ENCODE measurements at places on chromosomes 1 and 21.

DNA sequence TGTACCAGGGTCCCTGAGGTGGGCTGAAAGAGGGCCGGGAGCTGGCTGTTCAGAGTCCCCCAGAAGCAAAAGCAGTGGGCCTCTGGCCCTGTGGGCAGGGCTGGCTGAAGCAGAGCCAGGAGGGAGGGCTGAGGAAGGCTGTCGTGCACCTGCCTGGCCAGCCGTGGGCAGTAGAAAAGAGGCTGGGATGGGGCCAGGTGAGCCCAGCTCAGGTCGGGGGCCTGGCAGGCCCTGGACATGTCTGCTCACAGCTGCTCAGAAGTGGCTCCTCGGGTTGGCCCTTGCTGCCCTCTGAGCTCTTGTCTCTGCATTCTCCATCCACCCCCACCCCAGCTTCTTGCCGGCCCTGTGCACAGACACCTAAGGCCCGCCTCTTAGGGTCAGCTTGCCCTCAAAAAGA is 60.0 kb downstream of the TCP10L start:
- no peak for DNase-seq

GRCh38 chr21:27346041-27346448 is 379.2 kb upstream of the ADAMTS5 start:
- DNase-seq: no peak

DNA sequence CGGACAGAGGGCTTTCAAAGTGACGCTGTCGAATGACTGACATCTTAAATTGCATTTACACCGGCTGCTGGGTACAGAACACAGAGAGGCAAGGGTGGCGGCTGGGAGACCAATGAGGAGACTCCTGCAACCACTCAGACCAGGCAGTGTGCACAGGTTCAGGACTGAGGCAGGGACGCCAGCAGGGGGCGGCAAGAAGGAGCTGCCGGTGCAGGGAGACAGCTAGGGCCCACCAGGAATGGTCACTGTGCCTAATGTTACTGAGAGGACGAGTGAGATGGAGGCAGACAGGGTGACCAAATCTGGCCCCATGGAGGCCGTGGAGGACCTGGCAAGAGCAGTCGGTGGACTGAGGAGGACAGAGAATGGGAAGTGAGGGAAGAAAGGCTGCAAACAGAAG is 23.5 kb downstream of the GLIS1 start:
- DNase-seq: no peak

DNA sequence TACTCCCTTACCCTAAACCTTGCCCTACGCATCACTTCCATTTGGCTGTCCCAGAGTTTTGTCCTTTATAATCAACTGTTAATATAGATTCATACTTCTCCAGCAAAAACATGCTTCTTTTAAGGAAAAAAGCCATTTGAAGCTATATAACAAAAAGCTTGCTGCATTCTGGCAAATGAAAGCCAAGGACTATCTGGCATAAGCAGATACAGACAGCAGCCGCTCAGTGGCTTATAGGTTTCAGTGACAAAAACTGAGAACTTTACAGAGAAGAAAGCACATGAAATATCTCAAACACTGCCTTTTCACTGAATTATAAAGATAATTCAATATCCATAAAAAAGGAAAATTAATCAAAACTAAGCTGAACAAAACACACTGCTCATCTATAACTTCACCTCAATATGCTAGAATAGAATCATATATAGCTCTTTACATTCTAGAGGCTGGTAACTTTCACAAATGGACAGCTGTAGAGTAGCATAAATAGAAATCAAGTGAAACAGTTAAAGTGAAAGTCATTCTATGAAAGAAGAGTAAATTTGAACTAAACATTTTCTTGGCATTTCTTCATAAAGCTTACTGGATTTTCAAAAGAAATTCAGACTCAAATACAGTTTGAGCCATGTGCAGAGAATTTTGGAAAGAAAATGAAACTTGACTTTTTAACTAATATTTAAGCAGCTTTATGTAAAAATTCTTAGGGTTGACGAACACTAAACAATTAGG is 19.6 kb downstream of the CDC42BPA start:
- DNase-seq: no peak

GRCh38 chr21:27300770-27301169 is 333.9 kb upstream of the ADAMTS5 start:
- no peak for DNase-seq

GRCh38 chr1:86645851-86646250 is 58.5 kb upstream of the SH3GLB1 start:
- no peak for DNase-seq

- no peak for DNase-seq
Observed at GRCh38 chr1:156947818-156948525, 27.5 kb downstream of the LRRC71 start.

DNA sequence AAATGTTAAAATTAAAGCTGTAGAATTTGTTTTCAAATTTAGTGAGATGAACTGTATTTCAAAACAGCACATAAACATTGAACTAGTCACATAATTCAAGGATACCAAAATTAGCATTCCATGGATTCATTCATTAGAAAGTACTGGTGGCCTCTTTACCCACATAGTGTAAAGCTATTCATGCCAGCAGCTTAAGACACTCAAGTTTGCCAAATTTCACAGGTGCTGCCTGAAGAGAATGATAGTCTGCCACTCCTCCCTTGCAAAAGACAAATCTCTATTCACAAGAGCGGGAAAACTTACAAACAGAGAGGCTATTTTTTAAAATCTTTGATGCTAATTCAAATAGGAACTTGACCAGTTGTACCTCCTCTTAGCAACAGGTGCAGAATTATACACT is 337.0 kb downstream of the BRINP3 start:
- no peak for DNase-seq

DNA sequence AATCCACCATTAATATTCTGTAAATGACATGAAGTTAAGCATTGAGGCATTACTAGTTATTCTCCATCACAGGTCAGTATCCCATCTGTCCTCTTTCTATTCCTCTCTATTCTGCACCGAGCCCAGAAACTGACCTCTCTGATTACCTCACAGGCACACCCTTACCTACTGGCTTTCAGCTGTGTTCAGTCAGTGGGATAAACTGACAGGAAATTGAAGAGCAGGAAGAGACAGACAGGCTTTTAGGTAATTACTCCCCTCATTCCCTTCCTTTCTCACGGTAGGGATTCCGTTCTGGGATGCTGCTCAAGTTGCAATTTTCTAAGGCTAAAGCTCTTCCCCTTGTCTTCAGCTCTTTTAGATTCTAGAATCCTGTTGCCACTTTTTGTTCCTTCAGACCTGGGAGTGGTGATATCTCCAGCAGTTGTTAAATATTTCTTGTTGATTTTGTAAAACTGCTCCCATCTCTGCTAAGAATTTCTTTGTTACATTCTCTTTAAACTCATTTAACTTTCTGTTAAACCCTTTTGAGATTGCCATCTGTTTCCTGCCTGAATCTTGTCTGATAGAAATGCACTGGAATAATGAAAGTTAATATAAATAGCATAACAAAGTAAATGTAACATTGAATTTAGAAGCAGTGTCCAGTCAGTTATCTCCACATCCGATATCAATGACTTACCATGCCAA is 1063.4 kb downstream of the PLA2G4A start:
- DNase-seq: no peak

DNA sequence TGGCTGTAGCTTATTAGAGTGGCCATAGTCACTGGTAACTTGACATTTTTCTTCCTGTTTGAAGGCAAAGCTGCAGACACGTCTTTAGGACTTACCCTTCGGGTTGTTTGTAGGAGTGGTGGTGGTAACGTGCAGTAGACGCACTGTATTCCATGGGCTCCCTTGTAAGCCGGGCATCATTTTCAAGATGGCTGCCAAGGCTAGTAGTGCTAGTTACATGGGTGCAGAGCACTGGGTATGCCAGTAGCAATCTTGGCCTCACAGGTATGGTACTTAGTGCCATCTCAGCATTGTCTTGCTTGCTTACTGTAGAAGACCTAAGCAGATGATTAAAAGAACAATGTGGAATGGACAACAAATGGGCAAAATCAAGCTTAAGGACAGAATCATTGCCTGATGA is 1.9 kb downstream of the YBX1 start:
- DNase-seq: no peak

GRCh38 chr21:42186591-42186990 is 32.3 kb upstream of the ABCG1 start:
- no peak for DNase-seq

DNA sequence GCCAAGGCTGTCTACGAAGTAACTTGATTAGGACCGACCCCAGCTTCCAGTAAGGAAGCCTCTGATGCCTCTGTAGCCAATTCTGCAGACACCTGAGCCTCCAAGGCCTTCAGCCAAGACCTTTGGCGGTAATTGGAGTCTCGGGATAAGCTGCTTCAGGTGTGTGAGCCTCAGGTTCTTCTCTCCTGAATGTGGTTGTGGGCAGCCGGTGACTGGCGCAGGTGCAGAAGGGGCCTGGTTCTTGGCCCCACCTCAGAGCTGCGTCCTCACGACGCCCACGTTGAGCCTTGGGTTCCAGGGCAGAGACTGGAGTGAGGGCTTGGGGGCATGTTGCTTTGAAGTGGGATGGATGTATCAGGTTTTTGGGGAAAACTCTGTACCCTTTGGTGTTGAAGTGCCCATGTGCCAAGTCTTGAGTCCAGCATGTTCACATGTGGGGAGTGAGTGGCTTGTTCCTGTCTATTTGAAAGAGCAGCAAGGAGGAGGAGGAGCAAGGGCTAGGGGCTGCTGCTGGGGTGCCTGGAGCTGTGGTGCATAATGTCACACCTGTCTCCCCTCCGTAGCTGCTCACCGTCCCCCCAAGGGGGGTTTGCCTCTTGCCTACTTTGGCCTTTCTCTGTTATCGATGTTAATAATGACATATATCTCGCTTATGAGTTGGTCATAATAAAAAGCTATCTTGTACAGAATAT is 1.4 kb downstream of the PSEN2 start:
- no peak for DNase-seq

GRCh38 chr1:209249785-209250440 is 333.6 kb upstream of the CAMK1G start:
- DNase-seq: no peak

DNA sequence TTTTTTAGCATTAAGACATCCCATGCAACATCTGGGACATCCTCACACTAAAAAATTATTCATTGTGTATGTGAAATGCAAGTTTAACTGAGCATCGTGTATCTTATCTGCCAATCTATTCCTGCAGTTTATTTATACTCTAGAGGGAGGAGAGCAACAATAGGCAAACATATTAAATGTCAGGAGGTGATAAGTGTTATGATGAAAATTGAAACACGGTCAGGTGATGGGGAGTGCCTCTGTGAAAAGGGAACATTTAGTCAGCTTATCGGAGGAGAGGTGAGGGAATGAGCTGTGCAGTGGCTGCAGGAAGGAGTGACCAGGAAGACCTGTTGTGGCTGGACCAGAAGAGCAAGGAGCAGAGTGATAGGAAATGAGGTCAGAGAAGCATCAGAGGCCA is 775 bp upstream of the EFCAB14 start:
- no peak for DNase-seq

DNA sequence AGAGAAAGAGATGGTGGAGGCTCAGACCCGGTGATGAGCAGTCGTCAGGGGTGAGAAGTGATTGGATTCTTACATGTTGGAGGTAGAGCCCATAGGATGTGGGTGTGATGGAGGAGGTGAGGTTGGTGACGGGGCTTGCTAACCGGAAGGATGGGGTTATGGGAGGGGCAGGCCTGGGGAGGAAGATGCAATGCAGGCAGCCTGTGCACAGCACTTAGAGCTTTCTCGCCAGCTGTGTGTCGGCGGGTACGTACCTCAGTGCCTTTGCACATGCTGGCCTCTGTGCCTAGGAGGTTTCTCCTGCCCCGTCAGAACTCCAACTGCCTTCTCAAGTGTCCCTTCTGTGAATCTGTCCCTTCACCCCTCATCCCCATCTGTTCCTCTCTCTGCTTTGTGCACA is 2.9 kb upstream of the BSND start:
- DNase-seq: no peak

DNA sequence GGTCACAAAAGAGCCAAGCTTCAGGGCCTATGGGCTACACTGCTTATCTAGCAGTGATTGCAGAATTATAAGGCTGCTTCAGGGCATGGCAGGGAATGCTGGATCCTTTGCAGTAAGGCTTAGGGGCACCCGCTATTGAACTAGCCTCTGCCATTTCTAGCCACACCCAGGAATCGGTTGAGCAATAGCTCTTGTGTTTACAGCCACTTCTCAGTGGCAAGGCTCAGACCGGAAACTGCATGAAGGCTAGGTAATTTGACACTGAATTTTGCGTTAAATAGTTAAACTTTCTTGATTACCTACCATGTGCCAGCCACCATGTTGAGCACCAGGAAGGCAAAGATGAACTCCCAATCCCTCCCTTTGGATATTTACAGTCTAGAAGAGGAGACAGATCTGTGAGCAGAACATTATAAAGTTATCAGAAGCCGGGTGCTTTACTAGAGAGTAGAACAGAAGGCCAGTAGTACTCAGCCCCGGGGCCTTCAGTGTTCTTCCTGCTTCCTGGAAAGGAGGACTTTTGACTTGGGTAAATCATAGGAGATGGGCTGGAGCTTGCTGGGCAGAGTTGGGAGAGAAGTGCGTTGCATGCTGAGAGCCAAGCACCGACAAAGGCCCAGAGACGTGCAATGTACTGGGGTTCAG is 98.6 kb upstream of the LPGAT1 start:
- no peak for DNase-seq

- no peak for DNase-seq
Observed at GRCh38 chr1:172671591-172671990, 12.7 kb downstream of the FASLG start.

GRCh38 chr1:110053552-110054428 is 16.7 kb downstream of the ALX3 start:
- DNase-seq: peak; percentile 43

GRCh38 chr1:217135569-217135915 is 412.3 kb upstream of the ESRRG start:
- DNase-seq: no peak

GRCh38 chr1:59699227-59699847 is 115.4 kb upstream of the HOOK1 start:
- DNase-seq: no peak

GRCh38 chr1:25118546-25118945 is 113.8 kb downstream of the SYF2 start:
- no peak for DNase-seq

DNA sequence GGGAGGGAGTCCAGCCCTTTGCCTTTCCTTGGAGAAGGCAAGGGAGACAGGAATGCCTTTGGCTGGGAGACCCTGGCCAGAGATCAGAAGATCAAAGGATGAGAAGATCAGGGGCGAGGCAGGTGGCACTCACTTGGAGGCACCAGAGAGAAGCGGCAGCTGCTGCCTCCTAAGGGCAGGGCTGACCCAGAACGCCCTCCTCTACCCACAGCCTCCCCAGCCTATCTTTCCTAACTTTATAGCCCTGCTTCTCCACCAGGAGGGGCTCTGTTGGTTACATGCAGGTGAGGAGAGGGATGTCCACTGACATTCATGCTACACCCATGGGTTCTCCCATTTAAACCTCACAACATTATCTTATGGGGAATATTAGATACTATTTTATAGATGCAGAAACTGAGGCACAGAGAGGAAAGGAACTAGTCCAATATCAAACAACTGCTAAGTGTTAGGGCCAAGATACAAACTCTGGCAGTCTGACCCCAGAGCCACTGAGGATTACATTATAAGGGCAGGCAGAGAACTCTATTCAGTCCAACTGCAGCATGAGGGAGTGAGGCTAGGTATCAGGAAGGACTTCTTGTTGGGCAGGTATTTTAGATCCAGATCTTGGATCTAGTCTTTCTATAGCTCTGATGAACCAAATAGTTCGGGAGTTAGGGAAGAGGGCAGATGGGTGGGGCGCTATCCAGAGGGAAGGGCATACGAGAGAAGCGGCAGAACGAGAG is 19.9 kb downstream of the LGR6 start:
- no peak for DNase-seq
